ENCODE measurements at places on chromosomes 5 and 9.

DNA sequence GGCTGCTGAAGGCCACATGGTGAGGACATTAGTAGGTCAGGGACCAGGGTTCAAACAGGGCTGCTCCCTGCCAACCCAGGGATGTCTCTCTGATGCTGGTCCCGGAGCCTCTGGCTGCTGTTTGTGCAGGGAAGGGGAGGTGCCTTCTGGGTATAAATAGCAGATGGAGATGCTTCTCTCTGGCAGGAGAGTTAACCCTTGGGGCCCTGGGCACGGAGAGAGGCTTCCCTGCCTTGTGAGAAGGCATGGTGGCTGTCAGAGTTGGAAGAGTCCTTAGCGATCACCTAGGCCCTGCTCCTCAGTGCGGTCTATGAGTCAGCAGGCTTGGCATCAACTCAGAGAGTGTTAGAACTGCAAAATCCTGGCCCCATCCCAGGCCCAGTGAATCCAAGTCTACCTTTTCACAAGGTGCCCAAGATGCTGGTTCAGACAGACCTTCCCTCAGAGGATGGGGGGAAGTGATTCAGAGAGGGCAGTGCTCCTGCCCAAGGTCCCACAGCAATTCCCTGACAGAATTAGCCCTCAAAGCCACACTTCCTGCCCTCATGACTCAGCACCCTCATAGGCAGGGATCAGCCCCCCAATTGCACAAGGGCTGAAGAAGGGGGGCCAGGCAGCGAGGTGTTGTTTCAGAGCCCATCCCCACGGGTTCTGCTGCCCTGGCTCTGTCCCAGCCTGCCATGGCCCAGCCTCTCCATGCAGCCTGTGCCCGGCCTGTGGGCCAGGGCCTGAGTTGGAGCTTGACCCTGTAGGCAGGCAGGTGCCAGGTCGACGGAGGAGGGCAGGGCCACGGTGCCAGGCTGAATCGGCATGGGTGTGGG is 25.6 kb downstream of the CAMK2A start:
- no peak for DNase-seq

GRCh38 chr5:58322453-58322852 is 137.4 kb downstream of the PLK2 start:
- DNase-seq = no peak

DNA sequence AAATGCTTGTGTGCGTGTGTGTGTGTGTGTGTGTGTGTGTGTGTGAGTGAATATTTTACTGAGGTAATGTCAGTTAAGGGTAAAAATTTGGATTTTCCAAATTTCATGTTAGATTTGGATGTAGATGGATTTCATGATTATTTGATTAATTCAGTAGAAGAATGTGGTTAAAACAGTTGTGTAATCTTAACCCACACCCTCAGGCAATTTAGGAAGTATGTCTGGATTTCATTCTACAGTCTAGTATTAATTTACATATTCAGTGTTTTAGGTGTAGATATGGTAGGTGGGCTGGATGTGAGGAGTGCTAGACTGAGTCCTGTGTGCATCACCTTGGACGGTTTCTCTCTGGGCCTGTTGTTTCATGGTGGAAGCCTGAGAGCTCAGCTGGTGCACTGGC is 99.1 kb upstream of the CKMT2 start:
- DNase-seq = no peak

GRCh38 chr9:34502891-34503290 is 19.9 kb downstream of the ENHO start:
- DNase-seq = no peak

- no peak for DNase-seq
These were observed 76.3 kb downstream of the EFNA5 start for GRCh38 chr5:107594253-107595045.

- no peak for DNase-seq
These were observed 261.3 kb downstream of the SGCD start for GRCh38 chr5:156588306-156588705.
